ENCODE measurements at places on chromosomes 7 and 10. TPM values are rescaled to one million over a fixed set of nuclear protein-coding genes. Genes with fewer than 3 reads are reported as not detected.

The ATOH7 gene
- not detected for total RNA-seq

The OR2A7 gene
- total RNA-seq: 1.1 TPM

DNA sequence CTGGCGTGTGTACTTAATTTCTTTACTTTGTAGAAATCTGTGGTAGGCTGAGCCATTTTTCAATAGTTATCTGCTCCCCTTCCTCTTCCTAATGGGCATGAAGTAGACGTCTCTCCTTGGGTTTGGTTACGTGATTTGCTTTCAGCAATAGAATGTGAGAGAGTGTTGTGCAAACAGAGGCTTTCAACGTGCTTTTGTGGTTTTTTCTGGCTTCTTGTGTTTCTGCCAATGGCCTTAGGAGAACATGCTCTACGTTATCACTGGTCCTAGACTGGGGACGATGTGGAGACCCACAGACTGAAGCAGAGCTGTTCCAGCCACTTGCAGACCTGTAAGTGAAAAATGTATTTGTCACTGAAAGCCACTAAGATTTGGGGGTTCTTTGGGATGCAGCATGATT, 107.2 kb upstream of the NPTX2 start:
- H3K4me1 ChIP-seq: no peaks in the 10 kb centered on the region
- H3K27ac ChIP-seq: no peak overlapping the region
- no peak overlapping the region for H3K4me3 ChIP-seq
- no peaks in the 10 kb centered on the region for H3K36me3 ChIP-seq

- no peaks in the 10 kb centered on the region for H3K36me3 ChIP-seq
- H3K4me3 ChIP-seq: no peak overlapping the region
- DNase-seq: no peak
- H3K27ac ChIP-seq: no peak overlapping the region
- peaks cover 18% of the 10 kb centered on the region for H3K4me1 ChIP-seq
- H3K27me3 ChIP-seq: no peaks in the 10 kb centered on the region
Measured at GRCh38 chr10:13916384-13916947, 329.7 kb downstream of the PRPF18 start.

DNA sequence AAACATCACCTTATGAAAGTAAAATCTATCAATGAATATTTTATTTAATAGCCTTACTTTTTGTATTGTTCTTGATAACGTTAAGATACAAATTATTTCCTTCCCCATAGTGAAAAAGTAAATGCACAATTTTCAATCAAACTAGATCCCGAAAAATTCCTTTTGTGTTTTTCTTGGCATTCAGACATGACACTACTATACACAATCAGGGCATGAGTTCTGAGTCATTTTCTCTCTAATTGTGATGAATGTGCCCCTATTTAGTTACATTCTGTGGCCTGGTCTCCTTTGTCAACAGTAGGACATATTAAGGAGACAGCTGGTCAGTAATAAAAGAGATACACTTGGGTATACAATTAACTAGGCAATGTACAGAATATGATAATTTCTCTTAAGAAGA, 19.8 kb downstream of the COL1A2 start:
- peaks cover 100% of the 10 kb centered on the region for H3K36me3 ChIP-seq
- no peaks in the 10 kb centered on the region for H3K27me3 ChIP-seq
- H3K27ac ChIP-seq: peak overlapping the region; percentile 47
- no peak overlapping the region for H3K4me3 ChIP-seq

DNA sequence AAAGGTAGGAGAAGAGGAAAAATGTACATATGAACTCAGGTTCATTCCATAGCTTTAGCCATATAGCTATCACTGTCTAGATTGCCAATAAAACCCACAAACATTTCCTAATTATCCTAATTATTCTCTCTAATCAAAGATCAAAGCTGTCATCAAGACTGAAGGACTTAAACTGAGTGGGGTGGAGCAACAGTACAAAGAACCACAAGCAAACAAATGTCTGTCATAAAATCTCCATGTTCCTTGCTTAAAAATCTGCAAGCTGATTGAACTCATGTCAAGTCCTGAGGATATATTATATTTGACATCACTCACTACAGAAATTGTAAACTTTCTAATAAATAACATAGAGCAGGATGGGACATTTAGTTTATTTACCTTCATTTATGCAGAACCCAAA, 315.9 kb downstream of the SNX13 start:
- DNase-seq: no peak
- H3K27me3 ChIP-seq: no peaks in the 10 kb centered on the region
- H3K4me1 ChIP-seq: peaks cover 27% of the 10 kb centered on the region
- peak overlapping the region; percentile 78 for H3K27ac ChIP-seq
- H3K4me3 ChIP-seq: no peak overlapping the region
